Caco-2 (cell line): ENCODE measurements at places on chromosomes 4 and X.

DNA sequence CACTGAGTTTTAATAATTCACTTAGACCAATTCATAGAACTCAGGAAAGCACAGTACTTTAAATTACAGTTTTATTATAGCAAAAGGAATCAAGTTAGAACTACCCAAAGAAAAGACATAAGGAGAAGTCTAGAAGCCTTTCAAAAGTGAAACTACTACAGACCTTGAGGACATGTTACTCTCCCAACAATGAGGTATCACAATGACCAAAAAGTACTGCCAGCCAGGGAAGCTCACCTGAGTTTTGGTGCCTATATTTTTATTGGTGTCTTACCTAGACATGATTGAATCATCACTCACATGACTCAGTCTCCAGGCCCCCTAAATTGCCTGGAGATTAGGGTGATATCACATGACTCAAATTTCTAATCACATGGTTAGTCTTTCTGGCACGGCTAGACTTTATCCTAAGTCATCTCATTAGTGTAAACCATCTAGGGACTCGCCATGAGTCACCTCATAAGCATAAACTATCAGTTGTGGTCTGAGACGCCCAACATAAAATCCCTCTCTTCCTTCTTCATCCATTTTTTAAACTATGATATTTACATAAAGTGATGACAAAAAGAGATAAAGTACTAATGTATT lies 372.3 kb downstream of the TMA16 start:
- DNase-seq: no peak

- DNase-seq: peak; percentile 35
Observed at GRCh38 chr4:86497980-86498862, 95.9 kb upstream of the PTPN13 start.

GRCh38 chr4:44652002-44652401 lies 577 bp upstream of the YIPF7 start:
- no peak for DNase-seq

- no peak for DNase-seq
Observed at GRCh38 chr4:145779319-145779801, 99.4 kb downstream of the C4orf51 start.

GRCh38 chr4:150310159-150310895 lies 232.1 kb downstream of the DCLK2 start:
- no peak for DNase-seq

- peak; percentile 77 for DNase-seq
Observed at GRCh38 chrX:12946838-12947544, 27.9 kb upstream of the TMSB4X start.

- DNase-seq: no peak
Observed at GRCh38 chrX:136032370-136032769, 47.1 kb downstream of the SLC9A6 start.

DNA sequence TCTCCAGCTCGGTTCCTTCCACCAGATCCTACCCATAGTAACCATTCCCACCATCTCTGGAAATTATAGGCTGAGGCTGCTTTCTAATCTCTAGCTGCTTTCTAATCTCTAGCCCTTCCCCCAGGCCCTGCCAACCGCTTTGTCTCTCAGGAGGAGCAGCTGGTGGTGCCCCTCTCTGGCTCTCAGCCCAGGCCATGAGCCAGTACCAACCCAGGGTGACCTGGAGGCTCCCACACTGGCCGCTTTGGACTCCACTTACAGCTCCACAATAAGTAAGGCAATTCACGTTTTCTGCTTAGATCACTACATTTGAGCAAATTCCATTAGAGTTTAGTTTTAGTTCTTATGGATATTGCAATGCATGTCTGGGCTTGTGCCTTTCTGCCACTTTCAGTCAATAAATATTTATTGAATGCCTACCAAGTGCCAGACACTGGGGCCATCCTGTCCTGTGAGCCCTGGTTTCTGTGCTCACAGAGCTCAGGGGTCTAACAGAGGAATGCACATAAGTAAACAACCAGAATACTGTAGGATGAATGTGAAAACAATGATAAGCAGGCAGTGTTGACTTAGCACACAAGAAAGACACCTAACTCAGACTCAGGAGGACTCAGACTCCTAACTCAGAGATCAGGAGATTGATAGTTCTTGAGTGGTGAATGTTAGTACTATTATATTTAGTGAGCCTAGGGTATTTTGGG lies 38.9 kb downstream of the SMC1A start:
- DNase-seq: no peak

DNA sequence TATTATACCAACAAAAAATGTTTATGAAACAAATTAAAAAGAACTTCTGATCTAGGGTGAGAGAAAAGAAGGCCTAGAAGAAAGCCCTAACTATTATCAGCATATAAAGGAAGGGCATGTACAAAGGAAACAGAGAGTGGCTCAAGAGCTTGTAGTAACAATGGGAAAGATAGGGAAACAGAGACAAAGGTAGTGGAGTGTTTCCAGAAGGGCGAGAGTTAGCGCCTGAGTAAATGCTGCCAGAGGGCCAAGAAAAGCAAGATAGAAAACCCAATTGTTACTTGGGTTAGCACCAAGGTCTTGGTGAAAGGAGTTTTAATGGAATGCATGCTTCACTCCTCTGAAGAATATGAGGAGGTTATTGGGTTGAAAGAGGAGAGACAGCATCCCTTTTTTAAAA lies 16.5 kb upstream of the MSL3 start:
- DNase-seq: no peak

DNA sequence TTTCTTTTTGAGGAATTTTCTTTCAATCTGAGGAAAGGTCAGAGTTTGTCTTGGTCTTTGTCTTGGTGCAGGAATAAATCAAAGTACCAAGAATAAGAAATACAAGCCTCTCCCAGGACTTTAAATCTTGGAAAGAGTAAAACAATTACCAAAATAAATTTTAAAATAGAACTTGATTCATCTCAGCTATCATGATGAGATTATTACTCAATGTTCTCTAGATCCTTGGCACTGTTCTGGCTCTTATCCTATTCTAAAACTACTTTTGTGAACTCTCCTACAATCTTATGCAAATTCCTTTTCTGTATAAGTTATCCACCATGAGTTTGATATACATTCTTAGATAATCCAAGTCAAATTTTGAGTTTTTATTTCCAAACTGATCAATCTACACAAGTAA lies 464.3 kb downstream of the PPARGC1A start:
- DNase-seq: no peak

DNA sequence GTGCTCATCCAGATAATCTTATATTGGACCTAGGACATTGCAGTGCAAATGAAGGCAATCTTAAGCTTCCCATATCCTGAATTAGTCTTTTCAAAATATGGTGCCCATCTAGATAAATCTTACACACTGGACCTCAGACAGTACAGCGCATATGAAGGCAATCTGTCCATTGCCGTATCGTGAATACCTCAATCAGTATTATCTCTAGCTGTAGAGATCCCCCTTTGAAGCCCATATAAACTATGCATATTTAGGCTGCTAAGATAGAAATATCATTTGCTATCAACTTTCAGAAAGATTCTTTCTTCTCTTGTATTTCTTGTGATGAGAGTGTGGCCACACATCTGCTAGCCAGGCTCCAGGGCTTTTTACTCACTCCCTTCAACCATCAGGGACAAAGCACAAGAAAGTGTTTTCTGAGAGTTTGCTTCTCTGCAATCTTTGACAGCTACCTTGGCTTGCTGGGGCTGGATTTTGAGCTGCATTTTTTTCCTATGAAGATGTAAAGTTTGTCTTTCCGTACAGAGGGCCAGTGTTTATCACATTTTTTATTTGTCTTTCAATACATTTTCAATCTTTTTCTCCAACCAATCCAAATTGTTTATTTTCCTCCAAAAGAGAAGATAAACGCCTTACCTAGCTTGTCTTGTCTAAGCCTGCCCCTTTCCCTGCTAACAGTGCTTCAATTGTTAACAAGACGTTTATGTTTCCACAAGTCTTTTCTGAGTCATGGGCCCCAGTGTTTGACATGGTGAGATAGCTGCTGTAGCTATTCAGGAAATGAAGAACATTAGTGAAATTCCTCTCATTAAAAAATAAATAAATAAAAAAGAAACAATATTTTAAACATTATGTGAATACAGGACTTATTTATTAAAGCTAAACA lies 57.6 kb upstream of the FAT1 start:
- DNase-seq: peak; percentile 37

DNA sequence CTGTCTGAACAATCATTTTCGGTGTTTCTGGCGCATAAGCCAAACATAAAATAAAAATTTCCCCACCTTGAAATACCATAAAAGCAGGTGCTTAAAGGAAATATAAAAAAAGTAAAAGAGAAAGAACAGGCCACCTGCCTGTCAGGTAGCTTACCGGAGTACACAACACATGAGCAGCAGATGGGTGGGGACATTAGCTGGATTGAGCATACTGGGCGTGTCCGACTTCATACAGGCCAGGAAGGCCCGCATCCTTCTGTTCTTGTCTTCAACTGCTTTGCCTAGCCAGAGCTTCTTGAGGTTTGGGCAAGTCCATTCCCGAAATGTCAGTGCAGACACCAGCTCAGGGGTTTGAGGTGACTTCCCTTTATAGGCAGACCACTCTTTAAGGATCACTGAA lies 66.7 kb downstream of the FAM120C start:
- DNase-seq: no peak

DNA sequence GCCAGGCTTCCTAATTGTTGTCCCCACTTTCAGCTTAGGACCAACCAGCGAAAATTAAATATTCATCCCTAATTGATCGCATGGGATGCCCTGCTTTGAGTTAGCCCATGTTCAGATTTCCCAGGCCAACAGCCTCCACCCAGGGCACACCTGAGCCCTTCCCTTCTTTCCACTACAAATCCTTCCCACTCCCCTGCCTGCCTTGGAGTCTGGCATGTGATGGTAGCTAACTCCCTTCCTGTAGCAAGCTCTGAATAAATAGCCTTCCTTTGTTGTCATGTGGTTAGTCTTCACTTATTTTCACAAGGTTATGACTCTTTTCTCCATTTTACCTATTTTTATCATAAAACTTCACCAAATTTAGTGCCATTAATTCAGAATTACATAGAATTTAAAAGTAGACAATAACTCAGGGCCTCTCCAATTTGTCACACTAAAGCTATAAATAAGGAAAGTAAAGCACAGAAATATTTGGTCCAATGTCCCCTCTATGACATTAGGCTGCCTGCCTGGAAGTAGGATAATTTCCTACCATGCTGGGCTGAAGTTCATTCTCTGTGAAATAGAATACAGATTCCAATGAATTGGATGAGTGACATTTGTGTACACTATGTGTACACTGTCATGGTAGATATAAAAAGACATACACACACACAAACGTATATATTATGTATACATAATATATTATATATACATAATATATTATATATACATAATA lies 166.4 kb upstream of the CPEB2 start:
- no peak for DNase-seq

- DNase-seq: peak; percentile 30
Observed at GRCh38 chr4:19030048-19030447, 1008.5 kb upstream of the LCORL start.

- no peak for DNase-seq
Observed at GRCh38 chrX:80876877-80877276, 67.2 kb upstream of the BRWD3 start.

GRCh38 chr4:950136-951020 lies 18.1 kb downstream of the TMEM175 start:
- DNase-seq: peak; percentile 29

- DNase-seq: no peak
Observed at GRCh38 chr4:7665321-7665720, 230.6 kb upstream of the PSAPL1 start.

DNA sequence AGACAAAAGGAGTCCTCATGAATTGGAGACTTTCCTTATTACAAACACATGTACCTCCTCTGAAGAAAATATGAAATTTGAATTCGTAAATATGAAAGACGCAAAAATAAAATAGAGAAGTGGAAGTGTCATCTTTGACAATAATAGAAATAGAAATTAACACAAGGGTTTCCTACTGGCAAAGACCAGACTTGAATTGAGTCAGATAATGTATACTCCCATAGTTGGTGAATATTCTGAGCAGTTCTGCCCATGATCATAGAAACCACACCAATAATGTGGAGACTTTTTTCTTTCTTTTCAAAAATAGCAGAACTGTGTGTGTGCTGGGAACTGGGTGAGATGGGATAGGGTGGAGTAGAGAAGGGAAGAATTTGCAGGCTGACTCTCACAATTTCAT lies 277.7 kb upstream of the TET2 start:
- DNase-seq: no peak

GRCh38 chrX:32183066-32183465 lies 1028.3 kb downstream of the DMD start:
- no peak for DNase-seq

GRCh38 chrX:22126327-22126726 lies 94.2 kb downstream of the PHEX start:
- DNase-seq: no peak

DNA sequence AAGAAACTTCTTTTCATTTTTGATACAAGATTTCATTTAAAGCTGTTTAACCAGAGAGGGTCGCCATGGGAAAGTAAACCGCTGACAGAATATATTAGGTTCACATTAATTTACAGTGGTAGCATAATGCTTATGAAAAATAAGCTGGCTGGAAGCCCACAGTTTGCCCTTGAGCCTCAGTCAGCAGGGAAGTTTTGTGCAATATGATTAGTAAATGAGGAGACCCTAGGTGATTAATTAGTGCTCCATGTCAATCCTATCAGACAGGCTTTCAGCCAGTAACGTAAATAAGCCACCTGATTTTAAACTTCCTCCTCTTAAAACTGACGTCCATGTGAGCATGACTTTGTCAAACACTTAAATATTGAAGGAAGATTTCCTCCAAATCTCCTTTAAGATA lies 134.2 kb downstream of the TSPAN5 start:
- DNase-seq: no peak

- no peak for DNase-seq
Observed at GRCh38 chr4:13171292-13172057, 312.7 kb downstream of the RAB28 start.

GRCh38 chr4:13597141-13597540 lies 30.4 kb downstream of the BOD1L1 start:
- DNase-seq: peak; percentile 46

DNA sequence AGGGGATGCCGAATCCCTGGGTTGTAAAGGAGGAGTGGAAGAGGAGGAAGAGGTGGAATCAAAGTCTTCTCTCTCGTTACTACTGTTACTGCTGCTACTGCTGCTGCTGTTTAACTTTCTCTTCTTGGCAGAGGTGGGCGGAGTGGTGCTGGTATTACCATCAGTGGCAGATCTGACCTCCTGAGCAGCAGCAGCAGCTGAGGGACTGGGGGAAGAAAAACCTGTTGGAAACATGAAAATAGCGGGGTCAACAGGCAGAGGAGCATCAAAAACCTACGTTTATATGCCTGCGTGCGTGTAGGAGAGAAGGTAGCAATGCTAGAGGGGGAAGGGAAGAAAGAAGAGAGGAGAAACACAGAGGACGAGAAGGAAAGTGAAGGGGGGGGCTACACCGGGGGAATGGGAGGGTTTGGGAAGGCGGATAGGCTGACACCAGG lies 339 bp downstream of the CUL4B start:
- peak; percentile 29 for DNase-seq
